Large intestine (tissue), 12 donors: ENCODE measurements at places on chromosomes 11 and 22.

GRCh38 chr11:120184371-120184945 lies 26.4 kb upstream of the OAF start:
- H3K27ac ChIP-seq = peak overlapping the region; percentile 95
- peaks cover 80% of the 10 kb centered on the region for H3K4me1 ChIP-seq
- peaks cover 3% of the 10 kb centered on the region for H3K36me3 ChIP-seq

GRCh38 chr22:35376728-35377472 lies 4.0 kb upstream of the HMOX1 start:
- H3K27ac ChIP-seq = peak overlapping the region; percentile 91
- H3K36me3 ChIP-seq = no peaks in the 10 kb centered on the region
- peak; percentile 98 for DNase-seq

DNA sequence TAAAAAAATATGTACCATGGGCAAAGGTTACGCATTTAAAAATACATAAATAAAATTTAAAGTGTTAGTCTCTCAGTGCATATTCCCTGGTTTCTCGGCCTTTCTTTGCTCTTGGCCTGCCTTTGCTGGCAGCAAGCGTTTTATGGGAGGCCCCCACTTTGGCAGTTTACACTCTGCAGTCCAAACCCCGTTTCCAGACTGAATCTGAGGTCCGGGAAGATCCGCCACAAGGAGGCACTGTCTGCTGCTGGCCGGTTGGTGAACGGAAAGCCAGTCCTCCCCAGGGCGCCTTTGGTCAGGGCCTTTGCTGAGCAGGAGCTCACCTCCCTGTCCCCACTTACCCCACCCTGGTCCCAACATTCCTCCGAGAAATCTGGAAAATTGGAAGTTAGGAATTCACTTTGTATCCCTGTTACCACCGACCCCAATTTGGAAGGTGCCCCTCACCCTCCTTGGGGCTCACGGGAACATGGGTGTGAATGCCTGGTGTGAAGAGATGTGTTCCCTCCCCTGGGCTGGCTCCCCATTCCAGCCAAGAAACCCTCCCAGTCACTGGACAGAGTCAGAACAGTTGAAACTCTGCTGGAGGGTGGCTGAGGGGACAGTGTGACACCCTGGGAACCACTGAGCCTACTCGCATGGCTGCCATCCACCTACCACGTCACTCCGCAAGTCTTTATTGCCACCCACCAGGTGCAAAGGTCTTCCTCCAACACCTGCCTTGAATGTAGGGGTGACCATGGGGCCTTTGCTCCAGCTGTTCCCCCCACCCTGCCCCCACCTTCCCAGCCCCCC lies 9.4 kb upstream of the SF1 start:
- no peaks in the 10 kb centered on the region for H3K27me3 ChIP-seq
- peaks cover 19% of the 10 kb centered on the region for H3K36me3 ChIP-seq
- peaks cover 15% of the 10 kb centered on the region for H3K4me1 ChIP-seq
- peak overlapping the region; percentile 43 for H3K27ac ChIP-seq

DNA sequence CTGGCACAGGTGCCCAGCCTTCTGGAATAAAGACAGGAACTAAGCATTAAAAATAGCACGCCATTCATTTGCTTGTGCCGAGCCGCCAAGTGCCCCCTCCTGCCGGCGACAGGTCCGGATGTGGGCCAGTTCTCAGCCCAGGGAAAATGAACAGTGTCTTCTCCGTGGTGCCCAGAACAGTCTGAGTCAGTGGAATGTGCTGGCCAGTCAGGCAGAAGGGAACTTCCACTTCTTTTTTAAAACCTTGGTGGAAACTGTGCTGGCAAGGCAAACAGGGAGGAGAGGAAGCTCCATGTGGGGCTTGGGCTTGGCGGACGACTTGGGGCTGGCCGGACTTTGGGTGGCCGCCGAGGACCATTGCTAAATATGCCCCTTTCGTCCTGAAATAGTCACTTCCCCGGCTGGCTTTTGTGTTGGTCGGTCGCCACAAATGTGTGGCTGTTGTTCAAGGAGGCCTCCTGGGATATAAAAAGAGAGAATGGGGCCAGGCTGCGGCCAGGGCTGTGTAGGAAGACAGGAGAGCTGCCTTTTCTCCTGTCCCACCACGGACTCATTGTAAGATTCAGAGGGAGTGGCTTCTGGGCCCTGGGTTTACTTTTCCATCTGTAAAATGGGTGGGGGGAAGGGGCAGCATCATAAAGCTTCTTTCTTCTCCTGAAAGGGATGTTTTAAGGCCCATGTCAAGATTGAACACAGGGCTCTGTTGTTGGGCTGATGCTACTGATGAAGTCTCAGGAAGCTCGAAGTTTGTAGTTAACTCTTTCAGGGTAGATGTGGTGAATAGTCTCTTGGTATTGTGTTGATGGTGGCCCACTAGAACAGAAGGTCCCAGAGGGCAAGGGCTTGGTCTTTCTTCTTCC lies 101.0 kb downstream of the PTPRJ start:
- H3K4me3 ChIP-seq = no peak overlapping the region
- H3K27me3 ChIP-seq = no peaks in the 10 kb centered on the region
- no peaks in the 10 kb centered on the region for H3K36me3 ChIP-seq

DNA sequence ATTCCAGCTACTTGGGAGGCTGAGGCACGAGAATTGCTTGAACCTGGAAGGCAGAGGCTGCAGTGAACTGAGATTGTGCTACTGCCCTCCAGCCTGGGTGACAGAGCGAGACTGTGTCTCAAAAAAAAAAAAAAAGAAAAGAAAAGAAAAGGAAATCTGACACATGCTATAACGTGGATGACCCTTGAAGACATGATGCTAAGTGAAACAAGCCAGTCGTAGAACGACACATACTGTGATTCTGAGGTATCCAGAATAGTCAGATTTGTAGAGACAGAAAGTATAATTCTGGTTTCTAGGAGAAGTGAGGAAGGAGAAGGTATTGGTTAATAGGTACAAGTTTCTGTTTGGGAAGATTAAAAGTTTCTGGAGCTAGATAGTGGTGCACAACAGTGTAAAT lies 6.7 kb upstream of the APOA5 start:
- DNase-seq = no peak
- no peak overlapping the region for H3K4me3 ChIP-seq
- no peak overlapping the region for H3K27ac ChIP-seq
- no peaks in the 10 kb centered on the region for H3K27me3 ChIP-seq
- no peaks in the 10 kb centered on the region for H3K4me1 ChIP-seq

DNA sequence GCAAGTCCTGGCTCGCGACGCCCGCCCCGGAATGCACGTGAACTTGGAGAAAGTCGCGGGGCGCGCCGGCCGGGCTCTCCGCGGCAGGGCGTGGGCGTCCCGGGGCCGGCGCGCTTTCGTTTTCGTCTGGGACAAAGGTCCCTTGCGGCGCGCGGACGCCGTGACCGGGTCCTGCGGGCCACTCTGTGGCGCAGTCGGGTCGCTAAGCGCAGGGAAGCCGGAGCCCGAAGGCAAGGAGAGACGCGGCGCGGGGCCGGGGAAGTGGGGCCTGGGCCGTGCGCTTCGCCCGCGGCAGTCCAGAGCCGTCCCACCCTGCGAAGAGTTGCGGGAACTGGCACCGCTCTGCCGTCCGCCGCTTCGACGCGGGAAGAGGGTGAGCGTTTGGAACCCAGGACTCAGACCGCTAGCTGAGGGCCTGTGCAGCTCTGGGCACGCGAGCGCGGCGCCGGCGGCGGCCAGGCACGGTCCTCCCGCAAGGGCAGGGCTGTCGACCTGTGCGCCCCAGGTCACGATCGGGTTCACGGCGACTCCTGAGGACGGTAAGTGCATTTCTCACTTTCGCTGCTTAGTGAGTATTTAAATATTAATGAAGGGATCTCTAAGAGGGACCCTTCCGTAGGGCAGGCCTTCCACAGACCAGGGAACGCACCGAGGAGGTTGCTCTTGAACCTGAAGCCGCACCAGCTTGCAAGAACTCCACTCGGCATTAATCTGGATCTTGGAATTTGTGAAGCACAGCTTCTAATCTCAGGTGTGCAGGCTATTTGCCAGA lies 78.0 kb upstream of the PPARA start:
- H3K4me1 ChIP-seq = peaks cover 7% of the 10 kb centered on the region
- H3K27ac ChIP-seq = peak overlapping the region; percentile 52
- peaks cover 44% of the 10 kb centered on the region for H3K27me3 ChIP-seq
- DNase-seq = peak; percentile 63

- no peak for DNase-seq
- no peak overlapping the region for H3K27ac ChIP-seq
- H3K4me3 ChIP-seq = no peak overlapping the region
Measured at GRCh38 chr11:61315260-61315659, 17.6 kb downstream of the DDB1 start.

DNA sequence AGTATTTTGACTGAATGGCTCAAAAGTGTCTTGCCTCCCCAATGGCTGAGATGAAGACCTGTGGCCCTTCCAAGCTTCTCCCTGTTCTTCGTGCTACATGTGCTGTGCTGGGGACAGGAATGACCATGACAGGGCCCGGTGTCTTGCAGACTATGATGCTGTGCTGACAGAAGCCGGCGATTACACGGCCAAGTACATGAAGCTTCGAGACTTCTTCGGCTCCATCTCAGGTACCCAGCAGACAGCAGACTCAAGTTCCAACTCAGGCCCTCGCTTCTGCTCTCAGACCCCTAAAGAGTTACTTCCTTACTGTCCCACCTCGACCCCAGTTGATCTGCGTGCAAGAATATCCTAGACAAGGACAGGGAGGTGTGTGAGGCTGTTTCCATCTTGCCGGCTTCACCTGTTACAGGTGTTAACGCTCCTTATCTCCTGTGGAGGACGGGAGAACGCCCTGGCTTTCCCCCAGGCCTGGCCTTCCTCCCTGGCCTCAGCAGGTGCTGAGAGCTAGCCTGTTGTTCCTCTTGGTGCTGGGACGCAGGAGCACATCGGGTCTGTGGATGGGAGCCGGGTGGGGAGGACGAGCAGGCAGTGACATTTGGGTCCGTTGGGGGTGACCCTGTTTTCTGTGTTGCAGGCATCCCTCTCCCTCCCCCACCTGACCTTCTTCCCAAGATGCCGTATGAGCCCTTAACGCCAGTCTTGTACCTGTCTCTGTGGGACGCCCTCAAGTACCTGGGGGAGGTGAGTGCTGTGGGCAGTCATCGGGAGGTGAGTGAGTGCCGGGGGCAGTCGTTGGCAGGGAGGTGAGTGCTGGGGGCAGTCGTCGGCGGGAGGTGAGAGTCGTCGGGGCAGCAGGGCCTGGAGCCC lies 38.1 kb downstream of the GLB1L2 start:
- no peaks in the 10 kb centered on the region for H3K4me1 ChIP-seq
- DNase-seq = no peak
- H3K4me3 ChIP-seq = no peak overlapping the region

- no peaks in the 10 kb centered on the region for H3K27me3 ChIP-seq
- peaks cover 30% of the 10 kb centered on the region for H3K36me3 ChIP-seq
- no peak overlapping the region for H3K27ac ChIP-seq
Measured at GRCh38 chr11:57490456-57491248, 24.9 kb downstream of the SLC43A1 start.

GRCh38 chr11:85088286-85088685 lies 538.9 kb downstream of the DLG2 start:
- no peaks in the 10 kb centered on the region for H3K4me1 ChIP-seq
- no peak for DNase-seq
- no peak overlapping the region for H3K27ac ChIP-seq
- H3K36me3 ChIP-seq = no peaks in the 10 kb centered on the region
- H3K27me3 ChIP-seq = no peaks in the 10 kb centered on the region

DNA sequence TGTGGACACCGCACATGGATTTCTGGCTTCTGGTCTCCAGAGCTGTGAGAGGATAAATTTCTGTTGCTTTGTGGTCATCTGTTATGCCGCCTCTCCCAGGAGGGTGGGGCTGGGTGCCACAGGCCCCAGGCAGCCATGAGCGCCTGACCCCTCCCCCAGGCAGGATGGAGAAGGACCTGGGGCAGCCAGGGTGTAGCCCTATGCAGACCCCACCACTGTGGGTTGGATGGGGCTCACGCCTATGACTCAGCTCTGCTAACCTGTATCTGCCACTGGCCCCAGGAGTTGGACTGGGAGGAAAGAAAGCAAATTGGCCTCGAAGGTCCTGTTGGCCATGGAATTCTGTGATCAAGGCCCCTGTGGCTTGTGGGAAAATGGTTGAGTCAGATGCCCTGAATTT lies 1351.1 kb downstream of the BRD1 start:
- H3K4me1 ChIP-seq = no peaks in the 10 kb centered on the region
- H3K4me3 ChIP-seq = no peak overlapping the region
- no peaks in the 10 kb centered on the region for H3K36me3 ChIP-seq
- no peak overlapping the region for H3K27ac ChIP-seq

GRCh38 chr11:112769170-112769569 lies 192.1 kb upstream of the NCAM1 start:
- no peaks in the 10 kb centered on the region for H3K4me1 ChIP-seq
- DNase-seq = no peak
- H3K4me3 ChIP-seq = no peak overlapping the region
- H3K27ac ChIP-seq = no peak overlapping the region

DNA sequence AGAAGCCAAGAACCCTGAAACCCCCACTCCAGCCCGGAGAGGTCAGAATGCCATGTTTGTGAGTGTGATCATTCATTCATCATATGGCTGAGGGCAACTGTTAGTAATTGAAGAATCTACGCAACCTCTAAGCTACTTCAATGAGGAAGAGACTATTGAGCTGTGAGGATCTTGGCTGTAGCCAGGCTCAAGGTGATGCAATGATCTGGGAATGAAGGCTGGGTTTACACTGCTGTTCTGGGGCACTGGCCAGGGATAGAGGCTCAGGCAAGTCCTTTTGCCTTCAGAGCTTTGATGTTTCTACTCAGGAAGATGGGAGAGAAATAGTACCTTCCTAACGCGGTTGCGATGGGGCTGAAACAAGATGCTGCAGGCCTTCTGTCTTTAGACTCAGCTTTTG lies 12.9 kb downstream of the CRYBB2 start:
- no peak overlapping the region for H3K27ac ChIP-seq
- DNase-seq = no peak
- H3K36me3 ChIP-seq = no peaks in the 10 kb centered on the region

- no peak overlapping the region for H3K4me3 ChIP-seq
- no peak for DNase-seq
- H3K4me1 ChIP-seq = no peaks in the 10 kb centered on the region
- no peak overlapping the region for H3K27ac ChIP-seq
- no peaks in the 10 kb centered on the region for H3K27me3 ChIP-seq
Measured at GRCh38 chr11:109733245-109733644, 311.3 kb downstream of the C11orf87 start.

GRCh38 chr11:2787816-2788167 lies 88.0 kb upstream of the KCNQ1OT1 start:
- H3K36me3 ChIP-seq = no peaks in the 10 kb centered on the region
- no peak for DNase-seq
- H3K4me3 ChIP-seq = no peak overlapping the region
- H3K27me3 ChIP-seq = peaks cover 3% of the 10 kb centered on the region
- H3K4me1 ChIP-seq = peaks cover 24% of the 10 kb centered on the region
- H3K27ac ChIP-seq = peak overlapping the region; percentile 20

- H3K4me3 ChIP-seq = peak overlapping the region; percentile 80
- peak overlapping the region; percentile 72 for H3K27ac ChIP-seq
- no peak for DNase-seq
- H3K36me3 ChIP-seq = no peaks in the 10 kb centered on the region
- peaks cover 5% of the 10 kb centered on the region for H3K4me1 ChIP-seq
Measured at GRCh38 chr11:106022795-106023275, 795 bp upstream of the MSANTD4 start.

GRCh38 chr11:32940865-32941264 lies 48.3 kb downstream of the QSER1 start:
- H3K4me1 ChIP-seq = peaks cover 3% of the 10 kb centered on the region
- no peaks in the 10 kb centered on the region for H3K27me3 ChIP-seq
- H3K27ac ChIP-seq = no peak overlapping the region
- no peaks in the 10 kb centered on the region for H3K36me3 ChIP-seq
